ENCODE measurements at places on chromosomes 1 and 21.

DNA sequence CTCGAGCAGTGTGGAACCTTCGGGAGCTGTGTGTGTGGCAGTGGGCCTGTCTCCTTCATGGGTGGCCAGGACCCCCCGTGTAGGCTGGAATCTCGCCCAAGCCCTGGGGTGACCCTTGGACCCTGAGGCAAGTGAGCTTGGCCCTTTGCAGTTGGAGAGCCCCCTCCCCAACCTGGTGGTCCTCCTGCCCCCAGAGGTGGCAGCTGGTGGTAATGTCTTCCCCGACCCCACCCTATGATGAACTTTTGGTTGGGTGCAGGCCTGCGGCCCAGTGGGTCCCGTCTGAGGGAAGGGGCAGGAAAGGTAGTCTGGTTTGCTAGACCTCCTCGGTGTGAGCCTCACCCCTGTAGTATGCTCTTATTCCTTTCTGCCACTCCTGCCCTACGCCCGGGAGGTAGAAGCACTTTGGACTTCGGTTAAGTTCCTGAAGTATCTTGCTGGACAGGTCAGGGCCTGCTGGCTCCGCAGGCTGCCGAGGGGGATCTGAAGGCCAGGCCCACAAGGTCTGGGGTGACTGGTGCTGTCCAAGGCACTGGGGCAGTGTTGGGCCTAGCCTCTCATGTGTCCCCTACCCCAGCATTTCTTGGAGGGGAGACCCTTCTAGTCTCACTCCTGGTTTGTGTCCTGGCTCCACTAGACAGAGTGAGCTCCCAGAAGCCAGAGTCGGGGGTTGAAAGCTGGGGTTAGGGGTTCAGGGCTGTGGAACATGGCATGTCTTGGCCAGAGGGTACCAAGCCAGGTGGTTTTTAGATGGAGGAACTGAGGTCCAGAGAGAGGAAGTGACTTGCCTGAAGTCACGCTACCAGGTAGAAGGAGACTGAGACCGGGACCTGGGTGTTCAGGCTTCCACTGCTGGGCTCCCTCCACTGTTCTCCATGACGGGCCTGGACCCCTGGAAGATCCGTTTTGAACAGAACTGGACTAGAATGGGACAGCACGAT, 1.8 kb downstream of the ZNF362 start:
- no peak for DNase-seq

DNA sequence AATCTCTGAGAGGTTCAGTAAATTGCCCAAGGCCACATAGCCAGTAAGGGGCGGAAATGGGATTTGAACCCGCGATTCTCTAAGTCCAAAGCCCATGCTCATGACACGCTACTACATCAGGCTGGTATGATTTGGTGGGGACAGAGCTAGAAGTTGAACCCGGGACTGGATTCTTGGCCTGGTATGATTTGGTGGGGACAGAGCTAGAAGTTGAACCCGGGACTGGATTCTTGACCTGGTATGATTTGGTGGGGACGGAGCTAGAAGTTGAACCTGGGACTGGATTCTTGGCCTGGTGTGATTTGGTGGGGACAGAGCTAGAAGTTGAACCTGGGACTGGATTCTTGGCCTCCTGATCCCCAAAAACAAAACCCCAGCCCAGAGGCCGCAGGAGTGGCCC, 23.0 kb downstream of the EPHB2 start:
- no peak for DNase-seq

DNA sequence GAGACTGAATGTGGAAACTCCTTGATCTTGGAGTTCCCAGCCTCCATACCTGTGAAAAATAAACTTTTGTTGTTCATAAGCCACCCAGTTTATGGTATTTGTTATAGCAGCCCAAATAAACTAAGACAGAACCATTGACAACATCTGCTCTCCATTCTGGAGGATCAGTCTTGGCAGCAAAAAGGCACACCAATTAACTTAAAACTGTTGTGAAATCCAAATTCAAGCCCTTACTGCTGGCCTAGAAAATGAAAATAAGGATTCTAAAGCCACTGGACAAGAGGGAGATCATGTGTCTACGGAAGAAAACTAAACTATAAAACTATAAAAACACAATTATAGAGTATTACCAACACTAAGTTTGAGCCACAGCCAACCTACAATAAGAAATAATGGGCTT, 172.1 kb upstream of the RNPC3 start:
- DNase-seq = no peak

GRCh38 chr1:44860891-44861425, 17.9 kb upstream of the PTCH2 start:
- no peak for DNase-seq

GRCh38 chr1:75985827-75986226, 53.6 kb upstream of the ASB17 start:
- DNase-seq = no peak

DNA sequence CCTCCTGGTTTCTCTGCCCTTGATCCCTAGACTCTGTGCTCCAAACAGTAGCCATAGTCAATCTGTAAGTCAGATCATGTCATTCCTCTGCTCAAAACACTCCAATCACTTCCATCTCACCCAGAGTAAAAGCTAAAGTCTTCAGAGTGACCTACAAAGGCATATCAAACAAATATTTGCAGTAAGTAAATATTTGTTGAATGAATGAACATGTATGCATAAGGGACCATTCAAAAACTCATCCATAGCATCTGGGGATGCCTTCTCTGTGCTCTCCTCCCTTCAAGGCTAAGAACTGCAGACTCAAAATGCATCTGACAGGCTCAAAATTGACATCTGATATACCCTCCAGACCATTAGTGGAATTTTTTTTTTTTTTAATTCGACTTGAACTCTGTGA, 18.1 kb upstream of the AK5 start:
- no peak for DNase-seq

DNA sequence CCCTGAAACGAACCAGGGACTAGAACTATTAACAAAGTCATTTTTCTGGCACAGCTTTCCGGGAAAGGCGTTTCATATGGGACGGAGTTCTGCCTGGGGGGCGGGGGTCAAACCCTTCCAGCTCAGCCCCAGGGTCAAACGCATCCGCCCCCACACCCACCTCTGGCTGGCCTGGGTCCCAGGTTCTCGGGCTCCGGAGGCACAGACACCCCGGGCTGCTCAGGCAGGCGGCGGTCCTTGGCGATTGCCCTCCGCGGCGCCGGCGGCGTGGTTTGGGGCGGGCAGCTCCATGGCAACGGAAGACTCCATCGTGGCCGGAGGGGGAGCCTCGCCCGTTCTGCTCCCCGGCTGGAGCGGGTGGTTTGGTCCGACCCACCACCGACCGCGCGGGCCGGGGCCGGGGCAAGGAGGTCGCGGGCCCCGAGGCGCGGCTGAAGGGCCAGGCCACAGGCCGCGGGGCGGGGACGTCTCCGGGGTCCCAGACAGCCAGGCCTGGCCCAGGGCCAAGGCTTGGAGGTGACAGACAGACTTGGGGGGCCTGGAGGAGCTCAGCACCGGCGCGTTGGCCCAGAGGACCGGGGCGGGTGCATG, at the start of gene CFAP74:
Gene CFAP74 (minus strand): TSS at position 246 of the 591 bp plus-strand sequence. CDS start 12,830 bp downstream, outside the sequence.
- DNase-seq = no peak

GRCh38 chr1:6627841-6628545, 3.3 kb downstream of the THAP3 start:
- no peak for DNase-seq

DNA sequence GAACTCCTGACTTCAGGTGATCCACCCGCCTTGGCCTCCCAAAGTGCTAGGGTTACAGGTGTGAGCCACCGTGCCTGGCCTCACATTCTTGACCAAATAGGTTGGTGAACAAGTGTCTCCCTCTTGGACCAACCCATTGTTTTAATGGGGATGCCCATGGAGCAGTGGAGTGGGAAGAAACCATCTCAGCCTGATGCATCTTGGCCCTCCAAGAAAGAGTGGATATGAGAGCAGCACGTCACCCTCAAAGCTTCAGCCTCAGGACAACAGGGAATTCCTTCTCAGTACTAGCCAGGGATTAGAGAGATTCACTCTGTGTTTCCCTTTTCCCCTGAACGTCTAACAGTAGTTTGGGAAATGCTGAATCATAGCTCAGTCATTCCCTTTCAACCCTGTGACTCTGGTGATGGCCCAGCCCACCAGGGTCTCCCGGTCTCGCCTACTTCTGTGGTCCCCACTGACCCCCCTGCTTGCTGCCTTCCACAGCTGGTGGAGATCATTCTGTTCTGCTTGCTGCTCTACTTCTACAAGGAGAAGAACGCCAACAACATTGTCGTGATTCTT, 37.4 kb downstream of the NIPAL3 start:
- DNase-seq = no peak

GRCh38 chr1:222535455-222535854, 12.4 kb downstream of the HHIPL2 start:
- DNase-seq = no peak

DNA sequence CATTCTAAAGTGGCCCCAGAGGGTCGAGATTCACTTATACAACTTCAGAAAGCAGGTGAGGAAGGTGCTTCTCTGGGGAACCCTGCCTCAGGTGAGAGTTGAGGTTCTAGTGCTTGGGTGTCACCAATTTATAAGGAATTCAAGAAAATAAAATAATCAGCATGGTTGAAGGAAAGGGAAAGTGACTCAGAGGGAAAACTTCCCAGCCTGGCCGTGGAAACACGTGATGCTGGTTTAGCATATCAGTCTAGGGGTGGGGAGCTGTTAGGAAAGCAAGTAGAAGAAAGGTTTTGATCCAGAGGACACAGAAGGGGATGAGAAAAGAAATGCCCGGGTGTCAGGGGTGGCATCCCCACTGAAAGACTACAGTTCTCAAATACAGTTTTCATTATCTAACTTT, 37.7 kb upstream of the TMEM125 start:
- no peak for DNase-seq

- no peak for DNase-seq
Observed at GRCh38 chr1:11387829-11388228, 91.1 kb upstream of the DISP3 start.

GRCh38 chr1:21534674-21535378, 25.6 kb downstream of the ALPL start:
- peak; percentile 44 for DNase-seq

- no peak for DNase-seq
Observed at GRCh38 chr1:94084085-94084484, 36.9 kb downstream of the ABCA4 start.

DNA sequence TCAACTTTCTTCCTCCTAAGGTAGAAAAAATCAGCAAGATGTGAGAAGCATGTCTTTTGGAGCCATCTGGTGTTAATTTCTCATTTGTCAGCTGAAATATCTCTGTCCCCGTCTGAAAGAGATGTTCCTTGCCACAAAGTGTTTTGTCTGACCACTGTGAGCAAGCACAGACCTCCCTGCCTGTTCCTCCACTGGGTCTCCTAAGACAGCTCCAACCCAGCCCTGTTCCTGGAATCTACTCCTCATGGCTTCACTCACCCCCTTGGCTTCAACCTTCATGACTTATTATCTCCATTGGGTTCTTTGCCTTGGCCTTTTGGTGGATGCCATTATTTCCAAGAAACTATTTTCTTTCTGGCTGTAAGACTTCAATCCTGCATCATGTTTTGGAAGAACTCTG, 65.7 kb upstream of the CACHD1 start:
- DNase-seq = no peak

DNA sequence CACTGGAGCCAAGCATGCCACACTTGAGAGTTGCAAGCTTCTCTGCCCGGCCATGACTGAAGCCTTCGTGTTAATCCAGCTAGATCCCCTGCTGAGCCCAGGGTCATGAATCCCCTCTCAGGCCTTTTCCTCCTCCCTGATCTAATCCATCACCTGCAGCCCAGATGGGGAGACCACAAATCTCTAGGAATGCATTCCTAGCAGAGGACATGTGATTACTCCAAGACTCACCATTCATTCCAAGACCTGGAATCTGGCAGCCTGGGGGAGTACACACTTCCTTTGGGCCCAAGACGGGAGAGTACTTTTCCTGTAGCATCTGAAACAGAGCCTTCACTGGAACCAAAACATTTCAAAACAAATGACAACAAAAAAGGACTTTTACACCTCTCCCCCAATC, 269.3 kb upstream of the NFIA start:
- DNase-seq = no peak

DNA sequence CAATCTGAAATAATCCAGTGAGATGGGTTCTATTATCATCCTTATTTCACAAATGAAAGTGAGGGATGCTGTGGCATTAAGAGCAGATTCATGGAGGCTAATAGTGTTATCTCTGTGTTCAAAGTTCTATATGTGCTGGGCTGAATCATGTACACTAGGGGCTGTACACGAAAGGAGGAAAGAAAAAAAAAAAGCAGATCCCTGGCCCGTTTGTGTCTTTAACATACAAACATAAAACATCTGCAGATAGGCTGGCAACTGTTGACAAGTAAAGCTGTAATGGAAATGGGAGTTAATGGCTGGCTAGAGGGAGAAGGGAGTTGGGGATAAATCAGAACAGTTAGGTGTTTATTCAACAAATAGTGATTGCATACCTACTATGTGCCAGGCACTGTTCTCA, 3.1 kb downstream of the WNT2B start:
- DNase-seq = no peak

DNA sequence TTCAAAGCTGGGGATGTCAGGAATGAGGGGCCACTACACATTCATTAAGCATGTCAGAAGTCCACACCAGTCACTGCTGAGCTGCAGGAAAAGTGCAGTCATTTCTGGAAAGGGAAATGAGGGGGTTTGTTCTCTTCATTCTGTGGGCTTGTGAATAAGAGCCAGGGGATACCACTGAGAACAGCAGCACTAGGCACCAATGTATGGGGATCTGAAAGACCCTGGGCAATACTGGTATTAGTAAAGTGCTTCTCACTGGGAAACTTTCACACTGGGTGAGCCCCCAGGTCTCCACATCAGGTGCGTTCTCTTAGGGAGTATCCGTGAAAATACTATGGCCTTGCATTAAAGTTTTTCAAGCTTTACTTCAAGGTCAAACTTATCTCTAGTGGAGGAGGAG, 49.9 kb downstream of the TGFB2 start:
- DNase-seq = no peak

DNA sequence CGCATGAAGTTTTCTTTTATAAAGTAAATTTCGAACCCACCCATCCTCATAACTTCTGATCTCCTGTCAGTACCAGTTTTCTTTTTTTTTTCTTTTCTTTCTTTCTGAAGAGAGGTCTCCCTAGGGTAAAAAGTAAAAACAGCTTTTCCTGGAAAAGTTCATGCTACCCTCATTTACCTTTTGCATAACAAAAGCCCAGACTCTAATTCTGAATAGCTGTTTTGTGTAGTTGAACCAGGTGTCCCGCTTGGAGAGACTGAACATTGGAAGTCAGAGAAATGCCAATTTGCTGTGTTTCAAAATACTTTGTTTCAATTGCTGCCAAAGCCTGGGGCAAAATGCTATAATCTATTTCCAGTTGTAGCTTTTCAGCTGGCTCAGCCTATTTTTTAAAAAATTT, 113.7 kb upstream of the RUNX1 start:
- DNase-seq = no peak

DNA sequence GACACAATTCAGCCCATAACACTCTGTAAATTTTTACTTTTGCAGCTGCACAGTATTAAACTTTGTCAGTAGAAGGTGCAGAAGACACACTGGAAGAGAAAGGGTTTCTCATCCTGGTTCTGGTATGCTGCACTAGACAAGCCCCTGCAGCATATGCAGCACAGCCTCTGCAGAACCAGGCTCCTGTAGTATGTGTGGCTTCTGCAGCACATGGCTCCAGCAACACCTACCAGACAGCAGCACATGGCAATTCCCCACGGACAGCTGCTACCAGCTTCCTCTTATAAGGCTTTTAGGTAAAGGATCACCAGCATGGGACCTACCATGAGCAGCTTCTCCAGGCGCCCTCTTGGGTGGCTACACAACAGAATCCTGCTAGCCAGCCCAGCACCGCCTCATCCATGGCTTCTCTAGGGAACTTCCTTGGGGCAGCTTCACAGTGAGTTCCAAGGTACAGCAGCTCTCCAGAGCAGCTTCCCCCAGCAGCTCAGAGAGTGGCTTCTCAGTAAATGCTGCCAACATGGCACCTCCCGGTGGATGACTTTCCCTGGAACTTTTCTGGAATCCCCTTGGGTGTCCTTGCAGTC, 534.4 kb upstream of the CXADR start:
- DNase-seq = no peak

GRCh38 chr21:16419188-16419921, 689.6 kb downstream of the USP25 start:
- DNase-seq = peak; percentile 52

All from breast epithelium (tissue), 4 donors.